NCI-H774 (cell line): ENCODE measurements at places on chromosomes 7 and 10.

GRCh38 chr10:120570418-120570817 lies 113.4 kb downstream of the PLPP4 start:
- no peak for DNase-seq

GRCh38 chr7:32250471-32251260 lies 180.5 kb upstream of the PDE1C start:
- no peak for DNase-seq

- DNase-seq = no peak
These were observed 8.8 kb upstream of the GET4 start for GRCh38 chr7:867406-868188.

DNA sequence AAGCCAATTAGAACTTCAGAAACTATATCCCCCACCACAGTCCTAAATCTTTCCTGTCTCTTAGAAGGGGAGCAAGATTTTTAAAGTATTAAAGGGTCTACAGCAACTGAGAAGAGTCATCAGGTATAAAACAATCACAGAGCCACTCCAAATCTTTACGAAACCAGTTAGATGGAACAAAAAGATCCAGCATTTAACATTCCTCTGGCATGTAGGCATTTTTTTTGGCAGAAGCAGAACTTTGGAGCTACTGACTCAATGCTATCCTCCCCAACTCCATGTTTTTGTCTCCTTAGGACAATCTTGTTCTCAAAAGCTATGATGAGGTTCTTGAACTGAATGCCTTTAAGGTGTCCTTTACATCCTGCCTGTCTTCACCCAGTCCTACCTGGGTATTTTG lies 333.3 kb downstream of the PRPF18 start:
- DNase-seq = no peak

DNA sequence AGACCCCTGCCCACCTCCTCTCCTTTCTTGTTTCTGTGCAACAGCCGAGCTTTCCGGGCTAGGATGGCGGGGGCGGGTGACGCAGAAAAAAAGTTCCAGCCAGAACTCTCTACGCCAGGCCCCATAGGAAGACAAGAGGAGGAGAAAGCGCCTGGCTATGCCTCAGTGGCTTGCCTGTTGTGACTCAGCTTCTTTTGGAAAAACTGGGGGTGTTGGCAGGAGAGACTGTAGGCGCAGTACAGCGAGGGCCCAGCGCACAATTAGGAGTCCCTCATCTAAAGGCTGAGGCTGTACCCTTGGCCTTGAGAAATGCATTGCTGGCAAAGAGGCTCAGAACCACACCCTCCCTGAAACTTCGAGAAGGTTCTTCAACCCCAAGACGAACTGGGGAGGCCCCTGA lies 28.0 kb upstream of the KPNA7 start:
- DNase-seq = no peak

- no peak for DNase-seq
These were observed 350.1 kb downstream of the KIF20B start for GRCh38 chr10:90051474-90051873.
